ENCODE measurements at places on chromosomes 6 and 20.

DNA sequence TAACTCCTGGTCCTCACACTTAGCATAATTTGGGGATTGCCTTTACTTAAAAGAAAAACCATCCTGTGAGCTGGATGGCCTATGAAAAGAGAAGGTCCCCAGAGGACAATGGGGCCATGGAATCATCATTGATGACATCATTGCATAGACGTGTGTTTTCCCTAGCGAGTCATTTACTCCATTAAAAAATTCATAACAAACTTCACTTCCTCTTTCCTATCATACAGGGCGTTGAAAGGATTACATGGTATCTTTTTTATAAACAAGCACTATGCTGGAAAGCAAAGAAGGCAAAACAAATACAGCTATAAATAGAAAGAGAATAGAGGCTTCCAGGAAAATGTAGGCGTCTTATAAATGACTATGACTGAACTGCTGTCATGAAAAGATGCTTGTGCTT, 11.3 kb upstream of the COL12A1 start:
- no peak for DNase-seq
- H3K27ac ChIP-seq = no peak overlapping the region
- no peaks in the 10 kb centered on the region for H3K4me1 ChIP-seq

DNA sequence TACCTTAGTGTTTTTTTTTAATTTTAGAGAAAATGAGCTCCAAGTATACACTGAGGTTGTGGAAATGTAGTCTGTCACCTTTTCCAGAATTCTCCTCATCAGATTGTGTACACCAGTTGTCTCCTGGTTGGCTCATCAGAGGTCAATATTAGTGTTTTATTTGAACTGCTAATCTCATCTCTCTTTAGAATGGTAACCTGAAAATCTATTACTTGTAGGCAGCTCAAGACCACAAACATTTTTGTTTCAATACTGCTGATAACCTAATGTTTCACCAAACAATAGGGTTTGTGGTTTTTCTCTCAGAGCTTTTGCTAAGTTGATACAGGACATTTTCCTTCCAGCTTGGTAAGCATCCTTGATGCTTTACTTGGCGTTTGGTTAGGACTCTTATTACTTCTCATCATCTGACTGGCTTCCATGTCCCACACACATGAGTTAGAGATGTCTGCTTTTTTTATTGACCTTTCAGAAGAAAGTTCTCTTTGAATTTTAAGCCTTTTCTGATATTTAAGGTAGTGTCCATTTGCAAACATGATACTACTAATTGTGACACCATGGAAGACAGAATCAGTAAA, 15.1 kb downstream of the ADGRG6 start:
- H3K4me1 ChIP-seq = no peaks in the 10 kb centered on the region
- H3K27me3 ChIP-seq = no peaks in the 10 kb centered on the region

DNA sequence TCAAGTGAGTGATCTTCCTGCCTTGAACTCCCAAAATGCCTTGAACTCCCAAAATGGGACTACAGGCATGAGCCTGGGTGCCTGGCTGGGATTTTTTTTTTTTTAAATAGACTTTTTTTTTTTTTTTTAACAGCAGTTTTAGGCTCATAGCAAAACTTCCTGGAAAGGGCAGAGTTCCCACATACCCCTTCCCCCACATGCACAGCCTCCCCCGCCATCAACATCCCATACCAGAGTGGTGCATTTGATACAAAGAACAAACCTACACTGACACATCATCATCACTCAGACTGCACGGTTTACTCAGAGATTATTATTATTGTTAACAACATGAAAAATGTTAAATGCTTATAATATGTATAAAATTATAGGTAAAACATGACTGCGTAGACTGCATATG, 26.0 kb downstream of the UQCC1 start:
- no peaks in the 10 kb centered on the region for H3K27me3 ChIP-seq
- no peak overlapping the region for H3K4me3 ChIP-seq
- H3K36me3 ChIP-seq = peaks cover 25% of the 10 kb centered on the region
- DNase-seq = no peak
- H3K4me1 ChIP-seq = no peaks in the 10 kb centered on the region

- no peak for DNase-seq
- H3K36me3 ChIP-seq = no peaks in the 10 kb centered on the region
- no peak overlapping the region for H3K27ac ChIP-seq
- no peak overlapping the region for H3K4me3 ChIP-seq
- no peaks in the 10 kb centered on the region for H3K27me3 ChIP-seq
- H3K4me1 ChIP-seq = no peaks in the 10 kb centered on the region
These were observed 75.7 kb upstream of the QKI start for GRCh38 chr6:163338671-163339405.

GRCh38 chr6:154526996-154527395, 16.5 kb upstream of the CNKSR3 start:
- no peaks in the 10 kb centered on the region for H3K27me3 ChIP-seq
- no peak for DNase-seq
- H3K27ac ChIP-seq = no peak overlapping the region
- H3K4me3 ChIP-seq = no peak overlapping the region
- H3K4me1 ChIP-seq = no peaks in the 10 kb centered on the region

DNA sequence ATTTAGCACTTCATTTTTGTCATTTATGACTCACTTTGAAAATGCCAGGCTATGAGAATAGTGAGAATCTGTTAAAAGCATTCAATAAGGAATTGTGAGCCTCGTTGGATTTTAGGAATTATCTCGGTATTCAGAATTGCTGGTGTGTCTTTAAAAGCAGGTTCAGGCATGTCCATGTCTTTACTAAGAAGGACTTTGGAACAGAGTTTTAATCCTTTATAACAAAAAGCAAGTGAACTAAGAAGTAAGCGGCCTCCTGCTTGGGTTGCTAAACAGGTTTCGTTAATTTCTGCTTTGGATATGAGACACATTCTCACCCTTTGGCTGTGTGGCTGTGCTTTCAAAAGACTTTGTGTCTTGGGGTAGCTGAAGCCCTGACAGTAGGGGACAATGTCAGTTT, 74.9 kb downstream of the IGF2R start:
- H3K4me1 ChIP-seq = no peaks in the 10 kb centered on the region
- H3K27ac ChIP-seq = no peak overlapping the region
- no peaks in the 10 kb centered on the region for H3K27me3 ChIP-seq
- no peak overlapping the region for H3K4me3 ChIP-seq
- H3K36me3 ChIP-seq = peaks cover 48% of the 10 kb centered on the region

DNA sequence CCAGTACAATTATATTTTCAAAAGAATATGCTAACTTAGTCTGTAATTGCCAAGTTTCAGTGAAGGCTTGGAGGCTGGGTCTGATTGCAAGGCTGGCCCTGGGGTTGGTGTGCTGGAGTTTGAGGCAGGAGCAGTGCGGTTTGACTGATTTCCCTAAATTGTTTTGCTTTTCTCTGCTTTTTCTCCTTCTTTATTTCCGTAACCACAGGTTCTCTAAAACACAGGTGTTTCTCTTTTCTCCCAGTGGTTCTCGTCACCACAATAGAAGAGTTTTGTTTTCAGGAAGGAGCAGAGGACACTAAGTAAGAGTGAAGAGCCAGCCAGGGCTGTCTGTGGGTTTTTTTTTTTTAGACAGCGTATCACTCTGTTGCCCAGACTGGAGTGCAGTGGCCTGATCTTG, 8.2 kb upstream of the SNX9 start:
- 0 out of 2 replicates have a peak, but pooled peaks cover 4% of the 10 kb centered on the region for H3K4me1 ChIP-seq
- no peak for DNase-seq
- no peaks in the 10 kb centered on the region for H3K36me3 ChIP-seq
- H3K27me3 ChIP-seq = no peaks in the 10 kb centered on the region
- no peak overlapping the region for H3K4me3 ChIP-seq

GRCh38 chr20:62148908-62149314, 5.3 kb downstream of the SS18L1 start:
- peaks cover 13% of the 10 kb centered on the region for H3K4me1 ChIP-seq
- H3K4me3 ChIP-seq = no peak overlapping the region
- H3K36me3 ChIP-seq = peaks cover 13% of the 10 kb centered on the region
- no peak for DNase-seq

DNA sequence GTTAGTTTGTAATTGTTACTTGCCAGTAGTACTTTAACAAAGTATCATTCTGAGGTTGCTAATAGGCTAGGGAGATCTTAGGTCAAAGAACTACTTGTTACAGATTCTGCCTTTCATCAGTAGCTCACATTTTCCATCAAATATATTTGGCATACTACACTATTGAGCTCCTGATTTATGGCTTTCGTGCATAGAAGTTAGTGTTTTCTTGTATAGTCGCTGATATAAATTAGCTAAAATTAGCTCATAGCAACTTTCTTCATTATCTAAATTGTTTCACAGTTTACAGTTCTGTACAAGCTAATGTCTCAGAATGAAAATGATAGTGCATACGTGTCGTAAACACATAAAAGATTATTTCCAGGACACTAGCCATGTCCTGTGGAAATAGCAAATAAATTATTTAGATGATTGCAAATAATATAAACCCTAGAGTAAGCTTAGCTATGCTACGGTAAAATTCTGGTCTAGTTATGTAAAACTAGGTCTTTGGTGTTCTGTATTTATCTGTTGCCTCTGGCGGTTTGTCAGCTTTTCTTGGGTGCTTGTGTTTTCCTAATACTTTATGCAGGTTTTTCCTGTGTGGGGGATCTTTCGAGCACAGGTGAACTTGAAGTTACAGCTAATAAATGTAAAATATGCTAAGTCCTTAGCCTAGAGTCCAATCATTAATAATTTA, 15.1 kb downstream of the PDE7B start:
- no peaks in the 10 kb centered on the region for H3K27me3 ChIP-seq
- DNase-seq = no peak
- H3K36me3 ChIP-seq = no peaks in the 10 kb centered on the region
- H3K4me3 ChIP-seq = no peak overlapping the region
- H3K4me1 ChIP-seq = no peaks in the 10 kb centered on the region

GRCh38 chr6:6305575-6305974, 14.9 kb downstream of the F13A1 start:
- H3K4me3 ChIP-seq = no peak overlapping the region
- no peak overlapping the region for H3K27ac ChIP-seq
- H3K36me3 ChIP-seq = no peaks in the 10 kb centered on the region
- no peak for DNase-seq
- H3K4me1 ChIP-seq = no peaks in the 10 kb centered on the region

- H3K27me3 ChIP-seq = peaks cover 14% of the 10 kb centered on the region
- no peak for DNase-seq
- no peaks in the 10 kb centered on the region for H3K4me1 ChIP-seq
- H3K4me3 ChIP-seq = no peak overlapping the region
These were observed 18.3 kb downstream of the LRRC1 start for GRCh38 chr6:53813096-53813495.

GRCh38 chr6:25635886-25636317, 16.1 kb upstream of the SCGN start:
- no peak for DNase-seq
- H3K36me3 ChIP-seq = no peaks in the 10 kb centered on the region
- no peak overlapping the region for H3K27ac ChIP-seq
- H3K4me1 ChIP-seq = no peaks in the 10 kb centered on the region

DNA sequence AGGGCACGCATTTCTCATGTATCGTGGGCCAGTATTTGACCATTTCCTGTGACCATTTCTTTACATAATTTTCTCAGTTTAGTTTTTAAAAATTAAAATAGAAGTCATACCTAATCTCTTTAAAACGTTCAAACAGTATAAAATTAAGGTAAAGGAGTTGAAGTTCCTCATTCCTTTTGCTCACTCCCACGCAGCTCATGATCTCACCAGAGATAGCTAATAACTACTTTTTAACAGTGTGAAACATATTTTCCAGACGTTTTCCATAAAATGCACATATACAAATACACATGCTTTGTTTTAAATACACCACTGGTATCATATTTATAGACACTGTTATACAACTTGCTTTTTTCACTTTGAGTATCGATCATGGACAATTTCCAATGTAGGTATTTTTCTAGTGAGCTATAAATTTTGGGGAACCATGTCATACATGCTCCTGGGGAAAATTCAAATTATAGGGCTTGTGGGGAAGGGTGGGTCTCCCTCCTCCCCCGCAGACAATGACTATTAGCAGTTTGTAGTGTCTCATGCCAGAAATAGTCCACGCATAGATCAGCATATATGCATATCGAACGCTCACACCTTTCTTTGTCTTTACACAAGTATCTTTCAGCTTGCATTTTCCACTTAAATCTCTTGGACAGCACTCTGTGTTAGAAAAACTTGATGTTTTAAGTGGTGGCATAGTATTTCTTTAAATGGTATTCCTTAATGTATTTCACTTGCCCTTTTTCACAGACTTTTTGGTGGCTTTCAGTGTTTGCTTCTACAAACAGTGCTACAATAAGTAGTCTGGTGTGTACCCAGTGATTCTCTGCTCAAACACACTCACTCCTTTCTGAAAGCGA, 145.5 kb upstream of the ZNF217 start:
- DNase-seq = no peak
- no peaks in the 10 kb centered on the region for H3K27me3 ChIP-seq
- peak overlapping the region; percentile 67 for H3K27ac ChIP-seq
- peaks cover 26% of the 10 kb centered on the region for H3K4me1 ChIP-seq

GRCh38 chr6:94835264-94835663, 742.1 kb upstream of the MANEA start:
- no peaks in the 10 kb centered on the region for H3K36me3 ChIP-seq
- DNase-seq = no peak
- no peak overlapping the region for H3K27ac ChIP-seq
- no peaks in the 10 kb centered on the region for H3K27me3 ChIP-seq
- H3K4me1 ChIP-seq = no peaks in the 10 kb centered on the region

- no peak for DNase-seq
- H3K36me3 ChIP-seq = no peaks in the 10 kb centered on the region
- H3K27me3 ChIP-seq = no peaks in the 10 kb centered on the region
- H3K27ac ChIP-seq = no peak overlapping the region
- no peaks in the 10 kb centered on the region for H3K4me1 ChIP-seq
These were observed 25.6 kb upstream of the HLA-DQB1 start for GRCh38 chr6:32692019-32692418.

- DNase-seq = peak; percentile 57
- H3K27me3 ChIP-seq = no peaks in the 10 kb centered on the region
- peak overlapping the region; percentile 59 for H3K4me3 ChIP-seq
- H3K27ac ChIP-seq = peak overlapping the region; percentile 48
- peaks cover 4% of the 10 kb centered on the region for H3K36me3 ChIP-seq
- H3K4me1 ChIP-seq = peaks cover 28% of the 10 kb centered on the region
These were observed 11.5 kb downstream of the PMEPA1 start for GRCh38 chr20:57698116-57698866.

- no peak overlapping the region for H3K27ac ChIP-seq
- DNase-seq = no peak
- no peaks in the 10 kb centered on the region for H3K27me3 ChIP-seq
These were observed 14.7 kb upstream of the TRIM26 start for GRCh38 chr6:30227763-30228487.

GRCh38 chr20:7302250-7302649, 534.8 kb downstream of the BMP2 start:
- DNase-seq = no peak
- no peaks in the 10 kb centered on the region for H3K4me1 ChIP-seq
- H3K27me3 ChIP-seq = no peaks in the 10 kb centered on the region
- no peaks in the 10 kb centered on the region for H3K36me3 ChIP-seq
- no peak overlapping the region for H3K4me3 ChIP-seq

GRCh38 chr20:50887576-50887975, 43.7 kb downstream of the ADNP start:
- H3K4me3 ChIP-seq = no peak overlapping the region
- H3K27ac ChIP-seq = no peak overlapping the region
- H3K27me3 ChIP-seq = no peaks in the 10 kb centered on the region
- H3K36me3 ChIP-seq = peaks cover 53% of the 10 kb centered on the region

Data from SK-N-SH (cell line).